ENCODE measurements at places on chromosomes 7 and 10.

DNA sequence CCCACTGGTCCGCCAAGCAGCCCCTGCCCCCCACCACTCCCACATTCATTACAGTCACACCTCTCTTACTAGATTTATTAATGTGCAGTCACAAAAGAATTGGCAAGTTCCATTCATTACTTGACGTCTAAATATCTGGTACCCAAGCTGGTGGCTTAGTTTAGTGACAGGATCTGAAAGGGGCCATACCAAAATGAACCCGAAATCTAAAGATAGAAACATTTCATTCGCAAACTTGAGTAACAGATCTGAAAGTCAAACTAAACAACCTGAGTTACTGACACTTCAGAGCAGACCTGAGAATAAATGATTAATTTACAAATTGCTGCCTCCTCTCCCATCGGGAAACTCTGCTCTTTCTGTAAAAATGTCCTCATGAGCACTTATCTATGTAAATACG lies 53.4 kb downstream of the TNS3 start:
- no peak for DNase-seq

DNA sequence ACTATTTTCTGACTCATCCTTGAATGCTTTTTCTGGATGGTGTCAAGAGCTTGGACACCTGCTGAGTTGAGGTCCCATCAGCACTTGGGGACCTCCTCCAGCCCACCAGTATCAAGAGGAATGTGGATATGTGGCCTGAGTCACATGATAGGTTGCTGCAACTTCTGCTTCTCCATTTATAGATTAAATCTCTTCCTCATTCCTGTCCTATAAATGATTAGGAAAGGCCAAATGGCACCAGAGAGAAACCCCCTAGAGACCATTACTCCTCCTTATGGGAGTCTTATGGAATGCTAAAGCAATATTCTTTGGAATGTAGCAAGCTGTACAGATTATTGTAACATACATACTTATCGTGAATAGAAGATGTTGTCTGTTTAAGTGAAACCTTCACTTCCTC lies 85.6 kb downstream of the NEUROD6 start:
- no peak for DNase-seq

DNA sequence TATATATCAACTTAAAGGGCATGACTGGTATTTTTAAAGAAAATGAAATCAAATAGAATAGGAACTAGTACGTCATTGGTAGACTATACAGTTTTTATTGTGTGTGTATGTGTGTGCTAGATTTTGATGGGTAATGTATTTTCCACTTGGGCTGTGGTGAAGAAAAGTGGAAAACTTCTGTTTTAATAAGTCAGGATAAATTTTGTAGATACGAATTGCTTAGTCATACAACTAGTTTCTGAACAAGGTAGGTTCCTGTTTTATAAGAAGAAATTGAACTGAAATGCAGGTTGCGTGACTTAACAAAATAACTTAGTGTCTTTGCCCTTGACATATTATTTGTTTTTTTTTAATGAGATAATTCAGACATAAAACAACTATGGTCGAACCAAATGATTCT lies 24.3 kb downstream of the UBN2 start:
- no peak for DNase-seq

GRCh38 chr7:66493235-66494205 lies 135.2 kb upstream of the KCTD7 start:
- DNase-seq: peak; percentile 92

DNA sequence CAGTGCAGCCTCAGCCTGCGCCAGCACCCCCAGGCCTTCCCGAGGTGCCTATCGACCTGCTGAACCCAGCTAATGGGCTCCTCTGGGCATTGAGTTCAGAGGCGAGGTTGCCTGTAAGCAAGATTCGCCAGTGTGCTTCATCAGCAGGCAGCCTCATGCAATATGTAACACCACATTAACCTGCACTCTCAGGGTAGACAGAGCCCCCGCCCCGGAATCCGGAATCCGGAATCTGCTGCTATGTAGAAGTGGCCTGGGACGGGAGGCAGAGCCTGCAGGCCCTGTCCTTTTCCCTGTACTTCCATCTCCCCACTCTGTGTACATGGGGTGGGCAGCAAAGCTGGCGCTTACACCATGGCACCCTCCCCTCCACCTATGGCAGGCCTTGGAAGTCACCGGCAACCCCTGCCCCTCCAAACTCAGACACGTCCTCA lies 83.9 kb upstream of the RET start:
- DNase-seq: no peak

GRCh38 chr7:46852795-46853194 lies 729.1 kb downstream of the TNS3 start:
- no peak for DNase-seq

- no peak for DNase-seq
These were observed 35.7 kb downstream of the CCAR1 start for GRCh38 chr10:68756766-68757165.

- no peak for DNase-seq
These were observed 47.3 kb upstream of the MAGI2 start for GRCh38 chr7:79500759-79501158.

DNA sequence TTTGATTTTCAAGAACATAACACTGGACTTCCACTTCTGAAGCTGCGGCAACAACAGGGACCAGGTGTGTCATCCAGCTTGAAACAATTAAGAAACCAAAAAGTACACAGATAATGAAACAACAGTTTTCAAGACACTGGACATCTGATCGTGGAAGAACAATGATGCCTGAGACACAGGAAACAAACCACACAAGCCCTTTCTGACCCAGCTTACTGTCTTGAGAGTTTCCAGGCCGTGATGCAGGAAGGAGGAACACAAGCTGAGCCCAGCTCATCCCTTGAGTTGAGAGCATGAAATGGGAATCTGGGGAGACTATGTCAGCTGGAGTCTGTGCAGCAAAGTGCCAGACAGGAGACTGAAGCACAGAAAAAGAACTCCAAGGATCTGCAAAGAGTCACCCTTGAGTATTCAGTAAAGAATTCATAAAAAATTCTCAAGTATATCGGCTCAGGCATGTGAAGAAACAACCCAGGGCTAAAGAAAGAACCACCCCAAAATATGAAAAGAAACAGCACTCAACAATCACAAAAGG lies 91.6 kb downstream of the RNF32 start:
- no peak for DNase-seq

DNA sequence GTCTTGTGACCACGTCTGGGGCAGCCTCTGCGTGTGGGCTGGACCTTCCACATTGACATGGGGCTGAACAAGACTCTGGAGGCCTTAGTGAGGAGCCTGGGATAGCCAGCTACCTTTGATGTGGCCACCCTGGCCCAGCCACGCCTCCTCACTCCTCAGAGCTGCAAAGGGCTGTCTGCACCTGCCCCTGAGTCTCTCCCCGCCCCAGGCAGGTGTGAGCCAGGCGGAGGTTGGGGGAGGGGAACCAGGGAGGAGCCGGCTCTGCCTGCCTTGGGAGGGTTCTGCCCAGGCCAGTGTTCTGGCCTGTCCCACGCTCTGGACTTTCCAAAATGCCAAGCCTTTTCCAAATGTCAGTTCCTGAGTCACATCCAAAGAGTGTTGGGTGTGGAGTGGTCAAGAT lies 72.2 kb downstream of the GTF2IRD1 start:
- no peak for DNase-seq

GRCh38 chr7:89223900-89224395 lies 428.4 kb upstream of the TEX47 start:
- no peak for DNase-seq

DNA sequence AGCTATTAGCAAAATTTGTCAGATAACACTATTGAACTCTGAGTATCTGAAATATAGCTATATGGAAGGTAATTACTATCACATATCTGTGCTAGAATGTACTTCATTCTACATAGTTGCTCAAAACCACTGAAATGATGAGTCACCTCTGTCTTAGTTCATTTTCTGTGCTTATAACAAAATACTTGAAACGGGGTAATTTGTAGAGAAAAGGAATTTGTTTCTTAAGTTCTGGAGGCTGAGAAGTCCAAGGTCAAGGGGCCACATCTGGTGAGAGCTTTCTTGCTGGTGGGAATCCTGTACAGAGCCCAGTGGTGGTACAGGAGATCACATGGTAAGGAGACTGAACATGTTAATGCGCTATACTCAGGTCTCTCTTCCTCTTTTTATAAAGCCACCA lies 41.9 kb upstream of the TNKS2 start:
- DNase-seq: peak; percentile 38

- DNase-seq: no peak
These were observed 123.9 kb downstream of the ADAM12 start for GRCh38 chr10:126264102-126265018.

- no peak for DNase-seq
These were observed 86.1 kb upstream of the PPP2R2D start for GRCh38 chr10:131814567-131815265.

DNA sequence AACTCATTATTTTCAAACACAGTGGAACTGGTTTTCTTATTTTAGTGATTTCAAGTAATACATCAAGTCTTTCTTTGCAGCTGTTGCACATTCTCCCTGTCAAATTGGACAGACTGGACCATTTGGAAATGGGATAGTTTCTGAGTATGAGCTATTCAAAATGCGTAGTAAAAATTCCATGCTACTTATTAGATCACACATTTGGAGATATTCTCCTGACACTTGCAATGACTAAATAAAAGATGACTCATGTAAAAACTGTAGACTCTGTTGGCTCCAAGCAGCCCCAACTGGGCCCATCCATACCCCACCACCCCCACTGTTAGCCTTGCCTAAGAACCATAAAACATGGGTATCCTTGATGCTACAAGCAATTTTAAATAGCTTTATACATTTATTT lies 25.9 kb upstream of the BICC1 start:
- no peak for DNase-seq

GRCh38 chr10:12659706-12660105 lies 310.4 kb downstream of the CAMK1D start:
- no peak for DNase-seq

DNA sequence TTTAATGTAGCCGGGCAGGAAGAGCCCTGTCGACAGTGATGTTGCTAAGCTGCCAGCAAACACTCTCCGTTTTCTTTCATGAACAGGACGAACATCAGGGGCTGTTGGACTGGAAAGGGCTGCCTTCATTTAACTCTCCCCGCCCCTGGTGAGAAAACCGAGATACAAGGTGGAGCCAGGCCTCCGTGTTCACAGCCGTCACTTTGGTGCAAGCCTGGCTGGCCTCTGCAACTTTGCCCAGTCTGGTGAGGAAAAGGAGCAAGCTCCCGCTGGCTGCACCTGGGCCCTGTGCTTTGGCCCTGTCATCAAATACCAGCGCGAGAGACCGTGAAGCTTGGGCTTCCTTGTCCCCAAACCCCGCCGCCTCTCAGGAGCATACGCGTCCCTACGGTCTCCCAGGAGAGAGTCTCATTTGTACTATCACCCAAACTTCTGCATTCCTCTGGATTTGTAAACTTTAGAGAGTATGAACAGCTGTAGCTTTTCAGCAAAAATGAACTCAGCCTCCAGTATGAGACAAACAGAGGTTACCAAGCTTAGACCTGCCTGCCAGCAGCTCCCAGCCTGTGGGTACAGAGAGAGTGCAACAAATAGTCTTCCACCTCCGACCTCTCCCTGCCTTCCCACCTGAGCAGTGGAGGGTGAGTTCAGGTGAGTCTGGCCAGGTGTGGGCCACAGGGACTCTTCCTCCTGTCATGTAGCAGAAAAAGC lies 445.3 kb upstream of the MGMT start:
- DNase-seq: no peak
